Germinal center (tissue), 1 donor: ENCODE measurements at places on chromosomes 5 and 9.
A peak's percentile ranks its signal among the peaks of the same experiment; 100 is the strongest.

DNA sequence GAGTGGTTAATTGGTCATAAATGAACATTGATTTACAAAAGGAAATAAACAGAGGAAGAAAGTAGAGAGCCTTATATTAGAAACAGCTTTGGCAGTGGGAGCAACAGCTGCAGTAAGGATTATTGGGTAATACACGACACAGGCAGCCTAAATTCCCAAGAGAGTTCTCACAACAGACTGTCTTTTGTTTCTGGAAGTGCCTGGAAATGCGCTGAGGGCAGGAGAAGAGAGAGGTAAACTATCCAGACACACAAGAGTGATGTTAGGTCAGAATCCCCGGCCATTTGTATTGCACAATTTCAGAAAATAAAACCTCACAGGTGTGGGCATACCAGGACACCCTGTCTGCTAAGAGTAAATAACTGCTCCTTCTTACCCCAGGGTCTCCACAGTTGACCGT, 450.4 kb upstream of the CTNND2 start:
- no peak for DNase-seq

- no peak for DNase-seq
Observed at GRCh38 chr9:30928045-30928444, 1456.4 kb upstream of the ACO1 start.

DNA sequence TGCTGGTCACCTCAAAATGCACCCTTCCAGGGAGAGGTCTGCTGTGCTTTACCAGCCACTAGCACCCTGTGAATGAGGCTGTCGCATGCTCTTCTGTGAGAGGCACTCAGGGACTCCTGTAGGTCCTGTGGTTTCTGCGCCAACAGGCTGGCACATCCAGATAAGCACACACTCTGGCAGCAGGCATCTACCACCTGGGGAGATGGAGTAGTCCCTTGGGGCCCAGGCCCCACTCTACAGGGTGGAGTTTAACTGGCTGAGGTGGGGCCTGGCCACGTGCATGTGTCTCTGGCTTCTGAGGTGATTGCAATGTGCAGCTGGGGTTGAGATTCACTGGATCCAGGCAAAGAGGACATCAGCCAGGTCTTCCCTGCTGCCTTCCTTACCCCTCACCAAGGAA, 32.3 kb downstream of the TMEM174 start:
- no peak for DNase-seq

DNA sequence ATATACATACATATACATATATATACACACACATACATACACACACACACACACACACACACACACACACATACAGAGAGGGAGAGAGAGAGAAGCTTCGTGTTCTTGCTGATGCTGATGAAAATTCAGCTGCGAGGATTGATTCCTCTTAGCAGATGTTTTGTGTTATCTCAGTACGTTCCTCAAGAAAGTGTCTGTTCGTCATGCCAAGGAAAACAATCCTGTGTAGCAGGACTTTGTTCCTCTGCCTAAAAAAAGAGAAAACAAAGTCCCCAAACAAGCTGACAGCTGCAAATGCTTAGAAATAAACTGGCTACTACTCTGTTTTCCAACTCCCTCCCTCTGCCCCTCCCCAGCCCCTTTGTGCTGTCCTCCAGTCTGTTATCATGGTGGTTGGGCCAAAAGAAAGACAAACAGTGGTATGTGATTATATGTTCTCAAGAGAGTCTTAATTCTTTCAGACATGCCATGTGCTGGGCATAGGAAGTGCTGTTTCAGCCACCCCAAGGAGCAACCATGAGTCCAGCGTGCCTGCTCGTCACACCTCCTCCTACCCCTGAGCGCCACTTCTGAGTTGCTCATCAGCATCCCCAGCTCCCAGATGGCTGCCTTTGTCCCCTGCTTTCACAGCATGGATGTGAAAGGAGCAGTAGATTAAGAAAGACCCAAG, 71.5 kb upstream of the EQTN start:
- DNase-seq, result no peak

- no peak for DNase-seq
Observed at GRCh38 chr9:26947736-26948135, 694 bp upstream of the PLAA start.

DNA sequence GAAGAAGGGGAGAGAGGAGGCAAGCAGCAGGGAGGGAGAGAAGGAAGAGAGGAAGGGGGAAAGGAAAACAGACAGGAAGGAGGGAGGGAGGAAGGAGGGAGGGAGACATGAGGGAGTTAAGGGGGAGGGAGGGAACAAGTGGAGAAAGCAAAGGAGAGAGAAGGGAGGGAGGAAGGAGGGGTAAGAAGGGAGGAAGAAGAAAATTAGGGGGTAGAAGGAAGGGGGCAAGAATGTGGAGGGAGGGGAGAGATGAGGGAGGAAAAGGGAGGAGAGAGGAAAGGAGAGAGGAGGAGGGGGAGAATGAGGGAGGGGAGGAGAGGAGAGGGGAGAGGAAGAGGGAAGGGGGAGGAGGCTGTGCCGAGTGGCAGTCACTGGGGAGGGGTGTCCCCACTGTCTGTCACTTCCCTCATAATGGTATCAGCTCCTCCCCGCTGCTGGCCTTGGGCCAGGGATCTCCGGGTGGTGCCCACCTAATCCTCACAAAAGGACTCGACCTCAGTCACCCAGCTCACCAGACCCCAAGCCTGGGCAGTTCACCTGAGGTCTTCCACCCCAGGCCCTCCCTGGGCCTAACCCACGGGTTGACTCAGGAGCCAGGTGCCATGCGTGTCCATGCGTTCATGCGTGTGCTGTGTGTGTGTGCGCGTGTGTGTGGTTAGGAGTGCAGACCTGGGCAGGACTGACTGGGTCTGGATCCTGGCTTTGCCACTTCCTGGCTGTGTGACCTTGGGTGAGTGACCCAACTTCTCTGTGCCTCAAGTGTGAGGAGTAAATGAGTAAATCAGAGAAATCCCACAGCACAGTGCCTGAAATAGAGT, 18.1 kb downstream of the C9orf50 start:
- DNase-seq, result no peak

GRCh38 chr5:178210073-178210535, 5.8 kb downstream of the HNRNPAB start:
- DNase-seq, result no peak

DNA sequence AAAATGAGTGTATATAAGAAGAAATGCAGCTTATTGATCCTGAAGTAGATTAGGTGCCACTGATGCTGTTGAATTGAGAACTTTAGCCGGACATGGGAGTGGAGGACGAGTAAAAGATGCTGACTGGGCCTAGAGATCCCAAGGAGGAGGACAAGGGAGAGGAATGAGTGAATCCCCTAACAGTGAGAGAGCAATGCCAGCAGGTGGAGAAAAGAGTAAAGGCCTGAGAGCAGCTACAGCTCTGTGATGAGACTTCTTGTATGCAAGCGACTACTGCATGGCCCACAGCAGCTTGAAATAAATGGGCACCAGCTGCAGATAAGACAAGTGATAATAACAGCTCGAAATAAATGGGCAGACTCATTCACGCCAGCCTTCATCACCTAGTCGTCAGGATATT, 44.5 kb upstream of the JMY start:
- DNase-seq, result no peak

DNA sequence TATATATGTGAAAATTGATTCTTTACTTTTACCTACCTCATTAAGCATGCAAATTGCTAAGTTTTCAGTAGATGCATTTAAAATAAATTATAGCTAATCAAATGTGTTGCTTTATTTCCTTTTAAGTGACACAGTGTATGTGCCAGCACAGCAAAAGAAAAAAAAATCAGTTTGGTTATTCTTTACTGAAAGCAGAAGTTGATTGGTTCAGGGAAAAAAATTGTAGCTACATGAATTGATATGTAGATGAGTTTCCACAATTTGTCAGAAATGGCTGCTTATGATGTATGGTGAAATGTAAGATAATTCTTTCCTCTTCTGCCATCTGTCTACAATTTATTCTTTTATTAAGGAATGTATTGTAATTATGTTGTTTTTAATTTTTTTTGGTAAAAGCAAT, 57.8 kb downstream of the PARP8 start:
- DNase-seq, result no peak

GRCh38 chr5:66724349-66725139, 128.4 kb downstream of the MAST4 start:
- no peak for DNase-seq

DNA sequence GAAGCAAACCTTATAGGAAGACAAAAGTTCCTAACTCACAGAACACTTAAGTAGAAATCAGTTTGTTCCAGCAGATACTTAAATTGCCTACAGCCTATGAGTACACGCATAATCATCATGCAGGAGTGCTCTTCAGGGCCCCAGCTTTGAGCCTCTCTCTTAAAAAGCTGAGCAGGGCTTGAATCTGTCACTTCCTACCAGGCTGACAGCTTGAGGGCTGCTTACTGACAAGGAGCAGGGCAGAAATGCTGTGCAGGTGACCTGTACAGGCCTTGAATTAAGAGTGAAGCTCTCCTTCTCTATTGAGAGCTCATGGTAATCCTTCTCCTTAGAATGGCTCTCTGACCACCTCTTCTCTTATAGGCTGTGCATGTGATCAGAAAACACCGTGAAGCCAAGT, 66.5 kb upstream of the MAST4 start:
- DNase-seq, result no peak

GRCh38 chr5:119301906-119302305, 53.9 kb upstream of the TNFAIP8 start:
- DNase-seq, result no peak

DNA sequence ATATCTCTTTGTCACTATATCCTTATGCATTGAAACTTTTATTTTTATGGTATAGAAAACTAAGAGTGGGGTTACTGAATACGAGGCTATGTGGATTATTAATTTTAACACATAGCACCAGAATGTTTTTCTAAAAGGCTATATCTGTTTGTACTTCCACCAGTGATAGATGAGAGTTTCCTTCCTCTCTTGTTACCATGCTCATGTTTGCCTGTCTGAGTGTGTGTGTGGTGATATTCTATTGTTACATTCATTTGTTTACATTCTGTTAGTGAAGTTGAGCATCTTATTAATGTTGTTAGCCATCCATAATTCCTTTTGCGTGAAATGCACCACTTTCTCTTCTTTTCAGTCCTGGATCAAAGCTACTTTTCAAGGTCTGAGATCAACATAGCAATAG, 54.1 kb upstream of the ALDH1A1 start:
- no peak for DNase-seq

- DNase-seq, result no peak
Observed at GRCh38 chr9:72217306-72217842, 68.1 kb downstream of the GDA start.

- DNase-seq, result no peak
Observed at GRCh38 chr9:8521112-8521511, 721.5 kb upstream of the DMAC1 start.

DNA sequence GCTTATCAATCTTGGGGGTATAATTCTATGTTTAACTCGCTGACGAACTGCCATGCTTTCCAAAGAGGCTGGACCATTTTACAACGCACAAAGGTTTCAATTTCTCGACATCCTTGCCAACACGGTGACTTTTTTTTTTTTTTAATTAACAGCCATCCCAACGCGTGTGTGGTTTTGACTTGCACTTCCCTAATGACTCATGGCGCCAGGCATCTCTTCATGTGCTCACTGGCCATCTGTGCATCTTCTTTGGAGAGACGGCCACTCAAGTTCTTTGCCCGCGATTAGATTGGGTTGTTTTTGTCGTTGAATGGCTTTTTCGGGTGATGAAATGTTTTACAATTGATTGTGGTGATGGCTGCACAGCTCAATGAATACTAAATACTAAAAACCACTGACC, 12.5 kb upstream of the CARD9 start:
- no peak for DNase-seq

- DNase-seq, result no peak
Observed at GRCh38 chr5:36611520-36612274, 5.3 kb downstream of the SLC1A3 start.

- no peak for DNase-seq
Observed at GRCh38 chr5:180069589-180070247, 1.8 kb downstream of the RNF130 start.

DNA sequence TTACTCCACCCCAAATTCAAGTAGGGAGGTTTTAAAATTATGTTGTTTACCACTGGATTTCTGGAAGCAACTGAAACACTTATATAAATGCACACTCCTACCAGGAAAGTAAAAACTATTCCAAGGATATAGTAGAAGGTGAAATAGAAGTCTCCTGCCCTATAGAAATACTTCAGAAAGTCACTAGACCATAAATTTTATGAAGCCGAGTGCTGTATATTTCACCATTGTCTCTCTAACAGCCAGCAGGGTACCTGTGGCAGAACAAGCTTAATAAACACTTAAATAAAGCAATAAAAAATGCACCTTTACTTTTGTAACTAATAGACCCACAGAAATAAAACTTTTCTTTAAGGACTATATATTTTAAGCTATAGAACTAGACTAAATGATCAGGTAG, 631.6 kb downstream of the PDE4D start:
- no peak for DNase-seq

GRCh38 chr5:174459071-174459702, 265.2 kb upstream of the MSX2 start:
- DNase-seq, result no peak

GRCh38 chr5:109959652-109960051, 269.9 kb downstream of the MAN2A1 start:
- DNase-seq, result no peak

- DNase-seq, result peak; percentile 52
Observed at GRCh38 chr5:32443541-32444430, 754 bp downstream of the ZFR start.

- DNase-seq, result no peak
Observed at GRCh38 chr9:15542624-15543023, 10.2 kb upstream of the CCDC171 start.

DNA sequence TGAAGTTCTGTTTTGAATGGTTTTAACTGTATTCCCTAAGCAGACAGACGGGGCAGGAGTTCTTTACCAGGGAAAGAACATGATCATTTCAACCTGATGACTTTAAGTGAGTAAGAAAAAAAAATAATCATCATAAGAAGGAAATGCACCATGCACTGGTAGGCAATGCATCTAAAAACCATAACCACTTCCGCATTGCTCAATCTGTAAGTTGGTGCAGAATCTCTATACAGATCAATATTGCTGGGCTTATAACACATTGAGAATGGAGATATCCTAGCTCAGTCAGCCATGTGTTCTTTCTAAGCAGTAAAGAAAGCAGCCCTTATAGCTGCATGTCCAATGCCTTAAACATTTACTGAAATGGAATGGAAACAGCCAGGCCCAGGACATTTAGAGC, 407.1 kb upstream of the DMAC1 start:
- DNase-seq, result no peak

DNA sequence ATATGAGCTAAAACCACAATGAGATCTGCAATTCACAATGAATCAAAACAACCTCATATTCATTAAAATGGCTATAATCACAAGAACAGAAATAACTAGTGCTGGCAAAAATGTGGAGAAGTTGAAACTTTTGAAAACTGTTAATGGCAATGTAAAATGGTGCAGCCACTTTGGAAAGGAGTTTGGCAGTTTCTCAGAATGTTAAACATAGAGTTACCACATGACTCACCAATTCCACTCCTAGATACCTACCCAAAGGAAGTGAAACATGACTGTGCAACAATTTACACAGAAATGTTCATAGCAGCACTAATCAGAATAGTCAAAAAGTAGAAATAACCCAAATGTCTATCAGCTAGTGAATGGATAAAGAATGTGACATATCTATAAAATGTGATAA, 862.2 kb downstream of the DTWD2 start:
- no peak for DNase-seq

GRCh38 chr9:68714416-68715180, 9.6 kb downstream of the PIP5K1B start:
- DNase-seq, result no peak

GRCh38 chr5:167442922-167443321, 848.5 kb upstream of the WWC1 start:
- no peak for DNase-seq
